ENCODE measurements at places on chromosomes 11 and 22.

- no peak for DNase-seq
Measured at GRCh38 chr11:43942662-43943371, 380 bp downstream of the C11orf96 start.

GRCh38 chr11:2886936-2887335 is 1.4 kb upstream of the CDKN1C start:
- DNase-seq: no peak

- no peak for DNase-seq
Measured at GRCh38 chr22:49995041-49995360, 17.6 kb downstream of the IL17REL start.

GRCh38 chr22:49330421-49331222 is 497.1 kb downstream of the BRD1 start:
- no peak for DNase-seq

- no peak for DNase-seq
Measured at GRCh38 chr11:7165911-7166310, 77.1 kb downstream of the RBMXL2 start.

DNA sequence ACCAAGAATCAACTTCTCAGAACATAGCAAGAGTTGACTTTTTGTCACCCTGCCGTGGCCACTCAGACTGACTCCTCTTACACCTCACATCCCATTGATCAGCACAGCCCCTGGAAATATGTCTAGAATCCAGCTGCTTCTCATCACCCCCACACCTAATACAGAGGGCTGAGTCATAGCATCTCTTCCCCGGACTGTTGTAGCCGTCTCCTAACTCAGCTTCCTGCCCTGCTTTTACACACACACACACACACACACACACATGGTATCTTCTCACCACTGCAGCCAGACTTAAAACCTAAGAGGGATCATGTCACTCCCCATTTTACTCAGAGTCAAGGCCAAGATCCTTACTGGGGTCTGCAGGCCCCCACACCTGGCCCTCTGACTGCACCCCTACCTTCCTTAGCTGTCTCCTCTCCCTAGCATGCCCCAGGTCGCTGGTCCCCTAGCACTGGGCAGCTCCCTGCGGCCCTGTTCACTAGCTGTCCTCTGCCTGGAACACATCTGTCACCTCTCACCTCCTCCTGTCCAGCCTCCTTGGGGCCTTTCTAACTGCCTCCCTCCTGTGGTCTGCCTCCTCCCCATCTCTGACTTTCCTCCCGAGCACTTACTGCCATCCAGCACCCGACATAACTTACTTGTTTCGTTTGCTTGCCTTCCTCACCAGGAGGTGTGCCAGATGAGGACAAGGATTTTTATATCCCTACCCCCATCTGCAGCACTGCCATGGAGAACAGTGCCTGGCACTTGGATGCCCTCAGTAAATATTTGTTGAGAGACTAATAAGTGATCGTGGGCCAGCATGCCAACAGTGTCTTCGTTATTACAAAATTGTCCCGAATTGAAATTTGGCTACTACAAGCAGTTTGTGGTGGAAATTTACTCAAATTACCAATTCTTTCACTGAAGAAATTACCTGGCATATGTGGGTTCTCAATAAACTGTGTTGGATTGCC is 61.9 kb downstream of the BMAL1 start:
- no peak for DNase-seq
